ENCODE measurements at places on chromosomes 3 and 15. TPM values are rescaled to one million over a fixed set of nuclear protein-coding genes. Genes with fewer than 3 reads are reported as not detected.

THSD4 gene
- total RNA-seq = 38.7 TPM

WWTR1 gene
- total RNA-seq = 80.4 TPM

MKRN3 gene
- total RNA-seq = not detected

DNA sequence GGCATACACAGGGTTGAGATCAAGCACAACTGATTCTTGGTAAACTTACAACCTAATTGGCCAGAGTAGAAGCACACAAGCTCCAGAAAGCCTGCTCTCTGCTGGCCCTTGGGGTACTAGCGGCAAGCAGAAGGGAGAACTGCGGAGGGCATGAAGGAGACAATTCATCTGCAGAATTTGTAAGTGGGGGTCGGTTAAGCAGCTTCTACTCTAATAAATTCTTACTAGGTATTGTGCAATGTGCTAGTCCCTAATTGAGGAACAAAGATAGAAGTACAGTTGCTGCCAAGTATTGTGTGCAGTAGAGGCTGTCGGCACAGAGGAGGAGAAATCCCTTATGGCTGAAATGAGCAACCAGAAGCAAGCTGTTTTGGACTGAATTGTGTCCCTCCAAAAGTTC lies 91.2 kb upstream of the VEPH1 start:
- H3K4me1 ChIP-seq = no peaks in the 10 kb centered on the region
- no peaks in the 10 kb centered on the region for H3K27me3 ChIP-seq
- no peak overlapping the region for H3K4me3 ChIP-seq
- DNase-seq = no peak

DNA sequence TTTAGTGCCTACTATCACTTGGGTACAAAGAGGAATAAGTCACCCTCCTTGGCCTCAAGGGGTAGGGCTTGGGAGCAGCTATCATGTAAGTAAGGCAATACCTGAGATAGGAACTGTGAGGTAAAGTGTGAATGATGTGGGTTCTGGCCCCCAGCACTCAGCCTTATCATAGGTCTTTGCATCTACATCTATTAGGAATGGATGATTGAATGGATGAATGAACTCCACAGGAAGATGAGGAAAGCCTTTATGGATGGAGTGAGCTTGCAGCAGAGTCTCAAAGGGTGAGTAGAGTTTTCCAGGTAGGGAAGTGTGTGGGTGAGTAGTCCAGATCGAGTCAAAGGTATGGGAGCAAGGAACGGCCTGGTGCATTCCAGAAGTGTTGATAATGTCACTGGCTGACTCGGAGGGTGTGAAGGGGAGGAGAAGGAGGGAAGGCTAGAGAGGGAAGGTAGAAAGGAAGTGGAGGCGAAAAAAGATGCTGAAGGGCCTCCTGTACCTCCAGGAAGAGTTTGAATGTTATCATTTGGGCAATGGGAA lies 13.1 kb upstream of the ABHD2 start:
- H3K4me1 ChIP-seq = no peaks in the 10 kb centered on the region
- H3K36me3 ChIP-seq = no peaks in the 10 kb centered on the region
- H3K27me3 ChIP-seq = no peaks in the 10 kb centered on the region
- no peak overlapping the region for H3K27ac ChIP-seq
- H3K4me3 ChIP-seq = no peak overlapping the region
- no peak for DNase-seq

GRCh38 chr3:4889896-4890295 lies 89.3 kb upstream of the BHLHE40 start:
- DNase-seq = no peak
- no peaks in the 10 kb centered on the region for H3K36me3 ChIP-seq
- no peak overlapping the region for H3K4me3 ChIP-seq
- peaks cover 7% of the 10 kb centered on the region for H3K4me1 ChIP-seq
- no peaks in the 10 kb centered on the region for H3K27me3 ChIP-seq

DNA sequence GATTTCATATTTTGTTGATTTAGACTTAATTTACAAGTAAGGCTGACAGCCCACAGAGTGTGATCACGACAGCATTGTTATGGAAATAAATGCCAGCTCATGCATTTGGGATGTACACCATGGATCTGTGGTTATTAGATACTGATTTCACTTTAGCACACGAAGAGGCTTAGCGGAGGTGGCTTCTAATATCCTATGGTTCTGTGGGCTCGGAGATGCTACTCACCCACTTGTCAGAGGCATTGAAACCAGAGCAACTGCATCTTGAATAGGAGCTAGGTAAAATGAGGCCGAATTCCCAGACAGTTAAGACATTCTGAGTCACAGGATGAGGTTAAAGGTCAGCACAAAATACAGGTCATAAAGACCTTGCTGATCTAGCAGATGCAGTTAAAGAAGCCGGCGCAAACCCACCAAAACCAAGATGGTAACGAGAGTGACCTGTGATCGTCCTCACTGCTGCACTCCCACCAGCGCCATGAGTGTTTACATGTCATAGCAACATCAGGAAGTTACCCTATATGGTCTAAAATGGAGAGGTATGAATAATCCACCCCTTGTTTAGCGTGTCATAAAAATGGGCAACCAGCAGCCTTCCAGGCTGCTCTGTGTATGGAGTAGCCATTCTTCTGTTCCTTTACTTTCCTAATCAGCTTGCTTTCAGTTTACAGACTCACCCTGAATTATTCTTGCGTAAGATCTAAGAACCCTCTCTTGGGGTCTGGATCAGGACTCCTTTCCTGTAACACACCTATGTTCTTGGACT lies 117.5 kb downstream of the PGPEP1L start:
- H3K4me1 ChIP-seq = peaks cover 7% of the 10 kb centered on the region
- no peaks in the 10 kb centered on the region for H3K36me3 ChIP-seq
- H3K27ac ChIP-seq = no peak overlapping the region
- no peaks in the 10 kb centered on the region for H3K27me3 ChIP-seq

GRCh38 chr3:9340472-9340902 lies 22.4 kb upstream of the THUMPD3 start:
- H3K27me3 ChIP-seq = no peaks in the 10 kb centered on the region
- peak overlapping the region; percentile 53 for H3K27ac ChIP-seq
- no peak overlapping the region for H3K4me3 ChIP-seq

- no peaks in the 10 kb centered on the region for H3K27me3 ChIP-seq
- H3K27ac ChIP-seq = no peak overlapping the region
- no peaks in the 10 kb centered on the region for H3K4me1 ChIP-seq
- no peak overlapping the region for H3K4me3 ChIP-seq
- H3K36me3 ChIP-seq = no peaks in the 10 kb centered on the region
Measured at GRCh38 chr3:149990423-149990948, 19.8 kb upstream of the PFN2 start.

DNA sequence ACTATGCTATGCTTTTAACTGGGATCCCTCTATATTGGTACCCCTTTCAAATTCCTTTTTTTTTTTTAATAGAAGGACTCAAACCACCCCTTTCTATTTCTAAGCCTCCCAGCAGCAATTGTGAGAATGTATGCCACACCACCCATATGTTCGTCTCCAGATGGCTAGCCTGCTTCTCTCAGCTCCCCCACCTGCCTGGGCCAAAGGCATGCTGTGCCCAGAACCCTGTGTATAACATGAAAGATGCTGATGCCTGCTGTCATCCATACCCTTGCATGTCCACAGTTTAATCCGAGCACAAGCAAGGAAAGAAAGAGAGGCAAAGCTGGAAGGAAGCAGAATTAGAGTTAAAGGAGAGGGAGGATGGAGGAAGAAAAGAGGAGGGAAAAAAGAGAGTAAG lies 159.5 kb upstream of the CNTN6 start:
- DNase-seq = no peak
- no peaks in the 10 kb centered on the region for H3K36me3 ChIP-seq
- no peak overlapping the region for H3K4me3 ChIP-seq

DNA sequence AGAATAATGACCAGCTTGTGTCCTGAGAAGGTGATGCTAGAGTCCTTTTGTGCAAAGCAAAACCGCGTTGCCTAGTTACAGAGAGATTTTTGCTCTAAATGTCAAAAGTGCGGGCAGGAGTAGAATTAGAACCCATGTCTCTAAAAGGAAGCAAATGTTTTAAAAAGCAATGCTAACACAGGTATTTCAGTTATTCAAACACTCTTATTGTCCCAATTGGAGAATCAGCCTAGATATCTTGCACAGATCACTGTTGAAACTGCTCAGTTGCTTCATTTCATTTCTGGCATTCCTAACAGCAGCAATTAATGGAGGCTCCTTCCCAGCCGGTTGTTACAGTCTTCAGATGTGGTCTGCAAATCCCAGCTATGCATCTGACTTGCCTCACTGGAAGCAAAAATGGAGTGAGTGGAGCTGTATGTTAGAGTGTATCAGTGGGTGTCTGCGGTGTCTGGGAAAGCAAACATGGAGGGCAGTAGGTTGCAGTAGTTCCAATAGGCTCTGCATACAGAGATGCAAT lies 55.6 kb upstream of the SEMA6D start:
- DNase-seq = no peak
- H3K27ac ChIP-seq = no peak overlapping the region
- H3K4me1 ChIP-seq = no peaks in the 10 kb centered on the region
- H3K36me3 ChIP-seq = no peaks in the 10 kb centered on the region
- no peak overlapping the region for H3K4me3 ChIP-seq
